Mesenteric fat pad (tissue), 1 donor: ENCODE measurements at places on chromosomes 7 and 10. TPM values are rescaled to one million over a fixed set of nuclear protein-coding genes. Genes with fewer than 3 reads are reported as not detected.
A peak's percentile ranks its signal among the peaks of the same experiment; 100 is the strongest.

PHTF2 gene
- total RNA-seq: 14.5 TPM

DNA sequence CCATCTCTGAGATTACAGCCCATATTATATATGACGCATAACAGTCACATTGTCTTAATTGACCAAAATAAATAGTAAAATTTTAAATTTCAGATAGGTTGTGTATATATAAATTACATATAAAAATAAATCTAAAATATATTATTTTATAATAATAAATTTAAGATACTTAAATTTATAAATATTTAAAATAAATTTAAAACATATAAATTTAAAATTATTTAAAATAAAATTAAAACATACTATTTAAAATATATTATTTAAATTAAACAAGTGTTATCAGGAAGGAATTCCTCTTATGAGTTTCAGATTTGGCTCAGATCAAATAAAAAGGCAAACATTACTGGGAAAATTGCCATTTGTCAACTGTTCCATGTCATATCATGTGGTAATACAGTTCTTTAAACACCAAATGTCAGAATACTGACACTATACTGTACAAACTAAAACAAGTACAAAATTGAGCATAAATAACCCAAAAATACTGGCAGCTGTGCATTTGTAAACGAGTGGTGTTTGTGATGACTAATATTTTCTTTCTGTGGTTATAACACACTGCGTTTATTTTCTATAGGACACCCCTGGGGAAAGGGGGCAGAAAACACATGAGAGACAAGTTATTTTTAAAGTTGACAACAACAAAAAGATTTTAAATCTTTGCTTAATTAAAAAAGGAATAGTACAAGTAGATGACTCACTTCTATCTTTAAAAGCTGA, 71.3 kb upstream of the DGKB start:
- DNase-seq: no peak

ZNF727 gene
- 4.1 TPM for total RNA-seq

- no peak for DNase-seq
These were observed 260.1 kb upstream of the AUTS2 start for GRCh38 chr7:69338144-69338543.

DNA sequence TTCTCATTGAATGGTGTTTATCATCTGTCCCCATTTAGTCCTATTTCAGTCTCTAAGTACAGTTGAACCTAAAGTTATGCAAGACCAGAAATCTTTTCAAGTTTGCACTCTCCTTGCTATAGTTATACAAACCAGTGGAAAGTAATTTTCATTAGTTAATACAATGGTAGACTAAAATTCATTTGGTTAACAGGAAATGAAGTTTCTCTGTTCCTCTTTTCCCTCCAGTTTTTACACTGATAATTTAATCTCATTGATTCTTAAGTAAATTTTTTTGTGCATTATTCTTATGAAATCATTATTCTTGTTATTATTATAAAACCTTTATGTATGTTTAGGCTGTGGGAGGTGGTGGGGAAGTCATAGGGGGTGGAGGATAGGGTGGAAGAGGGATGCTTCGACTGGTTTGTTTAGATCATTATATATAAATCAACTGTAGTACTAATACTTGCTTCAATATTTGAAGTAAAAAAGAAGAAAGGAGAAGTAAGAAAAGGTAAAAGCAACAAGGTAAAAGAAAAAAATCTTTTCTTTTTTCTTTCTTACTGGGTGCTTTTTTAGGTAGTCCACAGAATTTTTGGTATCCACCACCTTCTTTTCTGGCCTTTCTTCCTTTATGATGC, 104.1 kb downstream of the GPR85 start:
- no peak for DNase-seq

- DNase-seq: no peak
These were observed 86.8 kb downstream of the MKX start for GRCh38 chr10:27658788-27659187.

- no peak for DNase-seq
These were observed 104.5 kb downstream of the GALNT17 start for GRCh38 chr7:71236230-71237105.

DNA sequence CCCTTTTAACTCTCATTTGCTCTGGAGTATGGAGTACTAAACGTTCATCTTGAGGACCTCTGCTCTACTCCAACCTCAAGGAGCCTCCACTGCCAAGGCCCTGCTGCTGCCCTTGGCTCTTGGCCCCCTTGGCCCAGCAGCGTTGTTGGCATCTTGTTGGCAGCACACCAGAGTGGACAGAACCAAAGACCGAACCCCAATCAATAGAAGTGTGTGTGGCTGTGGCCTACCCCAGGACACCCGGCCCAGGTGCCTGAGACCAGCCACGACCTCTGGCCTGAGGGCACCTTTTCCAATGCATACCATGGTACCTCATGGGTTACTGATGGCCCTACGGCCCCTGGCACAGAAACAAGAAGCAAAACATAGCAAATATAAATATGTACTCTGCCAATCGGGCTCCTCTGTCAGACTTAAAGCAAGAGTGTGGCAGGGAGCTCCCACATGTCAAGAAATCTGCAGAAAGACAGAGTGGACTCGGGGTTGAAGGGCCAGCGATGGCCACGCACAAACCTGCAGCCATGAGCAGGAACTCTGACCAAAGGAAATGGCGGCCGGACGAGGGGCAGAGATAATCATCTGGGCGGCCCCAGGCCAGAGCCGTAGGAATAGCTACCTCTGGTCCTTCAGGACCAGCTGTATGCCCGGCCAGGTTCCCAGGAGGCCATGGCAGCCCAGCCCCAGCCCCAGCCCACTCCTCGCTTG, 2.9 kb downstream of the NPC1L1 start:
- DNase-seq: no peak

GRCh38 chr10:60372436-60372835, 17.2 kb downstream of the ANK3 start:
- no peak for DNase-seq

DNA sequence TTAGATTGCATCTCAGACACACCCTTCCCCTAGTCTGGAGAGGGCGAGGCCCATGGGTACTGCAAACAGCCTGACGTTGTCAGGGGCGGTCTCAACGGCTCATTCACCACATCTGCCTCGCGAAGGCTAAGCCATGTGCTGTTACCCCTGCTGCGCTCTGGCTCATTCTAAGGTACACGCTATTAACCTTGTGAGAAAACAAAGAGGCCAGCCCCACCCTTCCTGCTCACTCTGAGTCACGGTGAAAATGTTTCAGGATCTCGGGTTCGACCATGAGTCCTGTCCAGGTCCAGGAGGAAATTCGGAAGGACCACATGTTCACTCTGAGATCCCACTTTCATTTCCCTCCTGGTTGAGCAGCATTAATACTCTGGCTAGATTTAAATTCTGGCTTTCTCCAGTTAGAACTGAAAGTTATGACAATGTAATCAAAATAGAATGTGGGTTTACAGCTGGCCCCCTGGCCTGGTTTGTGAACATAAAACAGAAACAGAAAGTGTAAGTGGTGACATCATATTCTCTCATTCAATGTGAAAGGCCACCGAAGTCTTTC, 55.2 kb downstream of the EGFR start:
- no peak for DNase-seq

DNA sequence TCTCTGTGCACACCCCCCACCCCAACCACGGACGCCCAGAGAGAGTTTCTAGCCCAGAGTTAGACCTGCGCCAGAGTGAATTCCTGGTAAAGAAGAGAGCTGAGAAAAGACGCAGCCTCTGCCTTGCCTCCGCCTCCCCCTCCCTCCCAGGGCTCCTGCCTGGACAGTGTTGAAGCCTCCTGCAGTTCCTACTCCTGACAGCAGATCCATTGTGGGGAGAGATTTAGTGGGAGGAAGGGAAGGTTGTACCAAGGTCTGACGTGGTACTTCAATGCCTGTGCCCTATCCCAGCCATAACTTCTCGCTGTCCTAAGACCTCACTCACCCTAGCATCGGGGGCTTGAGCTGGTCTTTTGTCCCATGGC, 952 bp downstream of the SRRM3 start:
- DNase-seq: no peak

- no peak for DNase-seq
These were observed 798.3 kb downstream of the NXPH1 start for GRCh38 chr7:9231630-9232121.

FOXI2 gene
- total RNA-seq: not detected

COL17A1 gene
- 0.19 TPM for total RNA-seq

DNA sequence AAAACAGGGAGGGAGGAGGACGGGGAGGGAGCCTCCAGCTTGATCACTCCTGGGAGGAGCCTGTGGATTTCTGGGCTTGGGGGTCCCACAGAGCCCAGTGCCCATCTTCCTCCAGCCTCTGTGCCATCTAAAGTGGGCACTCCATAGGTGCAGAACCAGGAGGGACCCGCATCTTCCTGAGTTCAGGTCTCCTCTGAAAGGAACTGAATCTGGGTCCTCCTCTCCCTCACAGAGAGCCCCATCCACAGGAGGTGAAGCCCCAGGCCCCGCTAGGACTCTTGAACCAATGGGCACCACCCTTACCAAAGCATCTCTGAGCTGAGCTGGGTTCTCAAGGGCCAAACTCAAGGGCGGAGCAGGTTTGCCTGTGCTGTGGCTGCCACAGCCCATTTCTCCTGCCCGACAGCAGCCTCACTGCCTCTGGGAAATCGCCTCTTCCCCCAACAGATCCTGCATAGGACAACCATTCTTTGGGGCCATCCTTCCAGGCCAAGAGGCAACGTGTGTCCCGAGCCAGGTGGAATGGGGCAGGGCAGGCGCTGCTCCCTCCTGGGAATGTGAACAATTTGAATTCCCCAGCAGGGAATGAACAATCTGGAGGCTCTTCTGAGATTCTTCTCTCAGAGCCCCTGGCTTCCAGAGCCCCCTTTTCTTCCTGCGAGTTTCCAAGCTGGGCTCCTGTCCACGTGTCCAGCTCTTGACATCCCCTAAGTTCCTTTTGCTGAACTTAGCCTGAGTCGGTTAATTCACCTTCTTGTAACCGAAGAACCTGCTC, 411.0 kb upstream of the FOXK1 start:
- DNase-seq: peak; percentile 79

PTN gene
- 10.3 TPM for total RNA-seq

RGR gene
- total RNA-seq: not detected

DNA sequence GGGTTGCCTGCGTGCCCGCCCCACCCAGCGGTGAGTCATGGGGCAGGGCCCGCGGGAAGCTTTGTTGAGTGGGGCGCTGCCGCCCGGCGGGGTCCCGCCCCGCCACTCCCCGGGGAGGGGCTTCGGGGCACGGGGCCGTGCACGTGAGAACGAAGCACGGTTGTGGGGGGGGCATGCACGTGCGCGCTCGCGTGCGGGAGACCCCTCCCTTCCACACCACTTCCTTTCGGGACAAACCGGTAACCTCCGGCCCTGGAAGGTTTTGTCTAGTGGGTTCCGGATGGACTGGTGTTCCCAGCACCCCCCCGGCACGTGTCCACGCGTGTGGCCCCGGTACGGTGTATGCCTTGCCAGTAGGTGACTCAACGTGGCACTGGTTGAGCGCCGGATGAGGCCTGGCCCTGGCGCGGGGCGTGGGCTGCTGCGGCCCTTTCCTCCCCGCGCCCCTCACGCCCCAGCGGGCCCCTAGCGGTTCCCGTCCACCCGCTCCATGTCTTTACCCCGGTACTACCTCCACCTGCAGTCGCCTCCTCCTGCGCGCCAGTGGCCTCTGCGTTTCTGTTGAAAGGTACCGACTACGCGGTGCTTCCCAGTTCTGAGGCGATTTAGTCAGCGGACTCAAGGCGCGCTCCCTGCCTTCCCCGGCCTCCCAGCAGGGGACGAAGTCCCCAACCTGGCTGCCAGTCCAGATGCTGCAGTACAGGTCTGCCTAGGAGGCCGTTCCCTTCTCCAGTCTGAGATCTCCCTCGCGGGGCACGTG, 3.1 kb downstream of the ADIRF start:
- peak; percentile 97 for DNase-seq

ASAH2 gene
- 2.4 TPM for total RNA-seq

DNA sequence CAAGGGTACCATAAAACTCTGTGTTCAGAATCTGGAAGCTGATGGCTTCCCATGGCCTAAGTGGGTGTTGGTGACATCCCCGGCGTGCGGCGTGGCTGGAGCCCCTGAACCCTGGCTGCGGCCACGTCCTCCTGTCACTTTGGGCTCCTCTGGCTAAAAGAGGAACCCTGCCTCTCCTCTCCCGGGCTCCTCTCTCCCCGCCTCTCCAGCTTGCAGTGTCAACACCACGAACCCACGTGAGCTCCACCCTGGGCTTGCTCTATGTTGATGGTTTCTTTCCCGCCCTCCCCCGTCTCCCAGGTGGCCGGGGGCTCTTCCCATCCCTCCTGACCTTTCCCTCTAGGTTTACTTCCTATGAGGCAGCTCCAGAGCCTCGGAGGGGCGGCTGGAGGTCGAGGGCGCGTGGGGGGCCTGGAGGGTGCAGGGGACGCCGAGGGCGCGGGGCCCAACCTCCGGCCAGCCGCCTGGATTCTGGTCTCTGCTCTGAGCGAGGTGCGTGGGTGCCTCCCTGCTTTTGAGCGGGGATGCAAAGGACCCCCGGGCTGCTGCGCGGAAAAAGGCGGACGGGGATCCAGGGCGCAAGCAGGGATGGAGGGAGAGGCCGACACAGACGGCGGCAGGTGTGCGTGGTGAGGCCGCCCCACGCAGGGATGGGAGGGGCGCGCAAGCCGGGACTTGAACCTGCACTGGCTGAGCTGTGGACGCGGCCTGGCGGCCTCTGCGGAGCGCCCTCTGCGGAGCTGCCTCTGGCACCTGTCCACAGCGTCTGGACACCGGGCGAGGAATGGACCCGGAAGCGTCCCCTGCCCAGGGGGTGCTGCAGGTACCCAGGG, 115.5 kb upstream of the DIP2C start:
- peak; percentile 84 for DNase-seq

DNA sequence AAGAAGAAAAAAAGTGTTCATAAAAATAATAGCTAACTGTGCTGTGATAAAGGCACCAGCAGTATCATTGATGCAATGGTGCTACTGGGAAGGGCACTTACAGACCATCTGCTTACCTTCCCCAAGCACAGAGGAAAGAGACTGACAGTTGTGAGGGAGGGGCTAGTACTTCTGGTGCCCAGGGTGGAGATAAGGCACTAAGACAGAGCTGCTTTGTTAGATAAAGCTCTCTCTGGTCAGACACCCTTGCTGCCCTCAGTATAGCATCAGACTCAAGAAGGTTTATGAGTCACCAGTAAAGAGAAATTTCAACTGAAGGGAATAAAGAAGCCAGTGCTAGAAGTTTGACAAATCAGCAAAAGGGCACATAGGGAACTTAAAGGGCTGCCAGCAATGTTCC, 325.6 kb downstream of the HPSE2 start:
- no peak for DNase-seq

DNA sequence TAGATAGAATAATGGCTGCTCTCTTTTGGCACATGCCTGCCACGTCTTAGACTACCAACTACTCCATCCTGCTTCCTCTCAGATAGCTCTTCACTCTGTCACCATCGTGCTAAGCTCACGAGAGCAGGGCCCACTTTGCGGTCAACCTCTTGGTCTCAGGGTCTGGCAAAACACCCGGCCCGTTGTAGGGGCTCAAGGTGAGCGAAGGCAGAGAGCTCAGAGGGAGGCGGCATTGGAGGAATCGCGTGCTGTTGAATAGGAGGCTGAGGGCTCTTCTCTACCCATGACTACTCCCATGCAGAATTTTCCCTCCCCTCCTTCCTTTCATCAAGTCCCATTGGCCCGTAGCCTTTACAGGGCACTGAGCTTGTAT, 100.9 kb upstream of the DDC start:
- no peak for DNase-seq

VGF gene
- 0.22 TPM for total RNA-seq
